ENCODE measurements at places on chromosomes 2 and 18.

GRCh38 chr18:75779450-75779849 lies 351.9 kb upstream of the SMIM21 start:
- no peak for DNase-seq

DNA sequence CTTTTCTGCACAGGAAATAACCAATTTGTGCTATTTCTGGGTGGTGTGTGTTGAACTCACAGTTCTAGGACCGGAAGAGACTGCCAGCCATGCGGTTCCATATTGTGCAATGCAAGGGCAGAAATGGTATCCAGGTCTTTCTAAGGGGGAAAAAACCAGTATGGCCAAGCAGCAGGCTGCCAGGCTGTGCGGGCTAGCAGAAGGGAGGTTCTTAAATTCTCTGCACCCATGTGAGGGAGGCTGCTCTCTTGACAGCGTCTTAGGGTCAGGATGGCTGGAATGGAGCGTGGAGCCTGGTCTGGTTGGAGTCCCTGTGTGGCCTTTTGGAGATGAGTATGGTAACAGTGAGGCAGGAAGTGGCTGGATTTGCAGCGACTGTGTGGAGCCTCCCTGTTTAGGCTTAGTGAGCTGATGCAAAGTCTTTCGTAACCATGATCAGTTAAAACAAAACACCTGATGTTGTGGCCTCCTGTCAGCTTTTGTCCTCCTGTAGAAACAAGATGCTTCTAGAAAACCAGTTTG lies 52.6 kb downstream of the NCK2 start:
- no peak for DNase-seq

DNA sequence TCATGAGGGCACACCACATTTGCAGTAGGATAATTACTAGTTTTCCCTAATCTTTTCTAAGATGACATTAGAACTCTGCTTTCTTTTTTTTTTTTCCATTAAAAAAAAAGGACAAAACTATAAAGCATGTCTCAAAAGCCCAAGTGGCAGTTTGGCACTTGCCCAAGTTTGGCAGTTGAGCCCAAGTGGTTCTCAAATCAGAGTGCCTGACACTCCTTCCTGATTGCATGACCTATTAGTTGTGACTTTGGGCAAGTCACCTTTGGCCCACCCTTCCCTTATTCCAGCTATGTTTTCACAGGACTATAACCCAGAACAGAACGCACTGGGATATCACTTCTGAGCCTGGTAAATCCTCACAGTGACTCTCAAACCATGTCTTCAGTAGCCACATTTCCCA lies 273.0 kb downstream of the CCDC85A start:
- no peak for DNase-seq

DNA sequence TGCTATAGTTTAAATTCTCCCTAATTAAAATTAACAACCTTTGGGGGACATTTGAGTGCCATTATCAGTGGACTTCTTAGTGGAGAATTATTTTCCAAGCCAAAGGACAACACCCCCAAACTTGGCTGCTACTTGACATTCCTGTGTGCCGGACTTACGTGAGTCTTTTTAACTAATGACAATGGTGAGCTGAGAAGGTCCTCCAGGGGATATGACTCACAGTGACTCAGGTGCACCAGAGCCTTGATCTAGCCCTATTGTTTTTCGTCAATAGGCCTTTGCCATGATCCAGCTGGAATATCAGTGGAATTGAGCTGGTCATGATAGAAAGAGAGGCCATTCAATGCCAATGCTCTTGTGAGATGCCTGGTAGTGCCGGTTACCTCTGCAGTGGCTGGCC lies 118.1 kb upstream of the CXCR4 start:
- DNase-seq = no peak

- no peak for DNase-seq
Measured at GRCh38 chr2:148162871-148163270, 142.0 kb downstream of the MBD5 start.

DNA sequence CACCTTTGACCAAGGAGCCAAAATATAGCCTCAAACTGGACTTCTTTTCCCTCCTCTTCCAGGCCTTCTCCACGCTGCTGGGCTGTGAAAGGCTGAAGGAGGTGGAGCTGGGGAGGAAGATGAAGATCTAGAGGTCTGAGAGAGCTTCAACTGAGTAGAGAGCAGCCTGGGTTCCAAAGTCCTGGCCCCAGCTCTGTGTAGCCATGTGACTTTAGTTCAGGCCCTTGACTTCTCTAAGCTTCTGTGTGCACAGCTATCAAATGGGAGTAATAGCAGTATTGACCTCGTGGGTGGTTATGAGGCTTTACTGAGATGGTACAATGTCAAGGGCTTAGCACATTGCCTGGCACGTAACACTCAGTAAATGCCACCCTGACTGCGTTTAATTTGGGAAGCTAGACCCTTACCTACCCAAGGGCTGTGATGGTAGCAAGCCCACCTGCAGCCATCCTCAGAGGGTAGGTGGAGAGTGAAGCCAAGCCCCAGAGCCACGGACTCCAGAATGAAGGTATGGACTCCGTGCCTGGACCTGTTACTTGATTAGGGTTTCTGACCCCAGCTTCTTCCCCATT lies 38.4 kb downstream of the SERTAD2 start:
- no peak for DNase-seq

GRCh38 chr18:79211844-79212243 lies 142.7 kb downstream of the ATP9B start:
- DNase-seq = no peak

- no peak for DNase-seq
Measured at GRCh38 chr2:180655842-180656454, 324.5 kb upstream of the UBE2E3 start.

GRCh38 chr2:25805987-25806386 lies 72.3 kb downstream of the ASXL2 start:
- DNase-seq = no peak

DNA sequence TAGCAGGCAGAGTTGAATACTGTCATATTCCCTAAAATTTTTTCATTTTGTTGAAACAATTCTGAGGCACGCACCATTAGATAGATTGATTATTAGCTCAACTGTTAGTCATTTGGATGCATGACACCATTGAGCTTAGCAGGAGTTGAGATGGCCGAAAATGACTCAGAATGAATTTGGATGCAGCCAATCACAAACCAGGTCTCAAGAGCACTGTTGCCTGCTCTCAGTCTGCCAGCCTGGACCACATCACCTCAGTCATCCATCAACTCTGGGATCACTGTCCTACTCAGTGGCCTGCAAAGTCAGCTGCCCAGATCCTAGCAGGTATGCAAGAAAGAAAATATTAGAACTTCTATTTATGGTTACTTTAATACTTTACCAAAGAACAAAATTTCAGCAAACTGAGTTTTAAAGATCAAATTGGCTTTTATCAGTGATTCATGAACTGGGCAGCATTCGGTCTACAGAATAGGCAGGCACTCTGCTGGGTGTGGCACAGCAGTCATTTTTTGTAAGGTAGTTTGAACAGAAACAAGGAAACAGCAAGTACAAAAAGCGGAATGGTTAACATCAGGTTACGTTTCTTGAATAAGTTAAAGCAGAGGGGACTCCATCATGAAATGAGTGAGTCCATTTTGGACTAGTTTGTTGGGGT lies 152.7 kb upstream of the ARHGAP28 start:
- no peak for DNase-seq

- no peak for DNase-seq
Measured at GRCh38 chr2:20667531-20668401, 822 bp downstream of the GDF7 start.

- DNase-seq = no peak
Measured at GRCh38 chr2:39657287-39657937, 8.3 kb upstream of the TMEM178A start.

DNA sequence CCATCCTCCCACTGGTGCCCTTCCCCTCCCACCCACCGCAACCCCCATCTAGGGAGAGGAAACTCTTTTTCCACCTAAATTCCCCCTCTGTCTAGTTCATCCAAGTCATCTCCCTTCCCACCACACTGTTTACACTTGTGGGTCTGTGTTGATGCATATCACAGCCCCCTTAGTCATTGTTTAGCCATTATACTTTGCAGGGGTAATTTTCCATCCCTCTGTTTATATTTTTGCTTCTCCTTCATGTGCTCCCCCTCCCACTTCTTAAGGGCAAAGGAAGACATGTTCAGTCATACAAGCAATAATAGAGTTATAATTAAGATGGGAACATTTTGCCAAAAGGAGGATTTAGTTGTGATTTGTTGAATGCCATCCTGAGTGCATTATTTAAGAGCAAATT lies 187.8 kb upstream of the TNP1 start:
- DNase-seq = no peak

DNA sequence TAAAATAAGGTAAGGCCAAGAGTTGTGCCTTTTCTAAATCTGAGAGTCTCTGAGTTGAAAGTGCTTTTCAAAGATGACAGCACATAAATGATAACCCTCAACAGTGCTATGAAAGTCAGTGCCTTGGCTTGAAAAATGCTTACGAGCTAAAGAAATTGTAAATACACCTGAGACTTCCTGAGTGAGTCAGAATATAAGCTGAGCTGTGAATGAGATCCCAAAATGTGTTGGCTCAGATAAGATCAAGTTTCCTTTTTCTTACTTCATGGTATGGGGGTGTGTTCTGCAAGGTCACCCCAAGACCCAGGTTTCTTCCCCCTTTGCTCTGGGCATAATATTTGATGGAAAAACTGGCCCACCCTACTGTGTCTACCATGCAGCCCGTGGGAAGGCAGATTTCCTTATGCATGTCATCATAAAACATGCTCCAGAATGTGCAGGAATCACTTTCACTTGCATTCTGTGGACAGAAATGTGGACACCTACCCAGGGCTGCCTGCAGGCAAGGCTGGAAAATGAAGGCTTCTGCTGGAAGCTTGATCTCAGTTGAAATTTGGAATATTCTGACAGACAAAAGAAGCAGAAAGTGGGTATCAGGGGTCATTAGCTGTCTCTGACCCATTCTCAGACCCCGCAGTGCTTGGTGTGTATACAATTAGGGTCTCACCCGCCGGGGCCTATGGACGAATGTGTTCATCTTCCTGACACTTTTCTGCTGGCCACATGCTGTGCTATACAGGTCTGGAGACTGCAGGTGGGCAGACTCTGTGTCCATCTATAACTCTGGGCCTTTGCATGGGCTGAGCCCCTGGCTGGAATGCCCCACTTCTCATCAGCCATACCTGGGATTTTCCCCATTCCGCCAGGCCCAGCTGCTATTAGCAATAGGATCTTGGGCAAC lies 212.6 kb downstream of the SH3RF3 start:
- DNase-seq = no peak

DNA sequence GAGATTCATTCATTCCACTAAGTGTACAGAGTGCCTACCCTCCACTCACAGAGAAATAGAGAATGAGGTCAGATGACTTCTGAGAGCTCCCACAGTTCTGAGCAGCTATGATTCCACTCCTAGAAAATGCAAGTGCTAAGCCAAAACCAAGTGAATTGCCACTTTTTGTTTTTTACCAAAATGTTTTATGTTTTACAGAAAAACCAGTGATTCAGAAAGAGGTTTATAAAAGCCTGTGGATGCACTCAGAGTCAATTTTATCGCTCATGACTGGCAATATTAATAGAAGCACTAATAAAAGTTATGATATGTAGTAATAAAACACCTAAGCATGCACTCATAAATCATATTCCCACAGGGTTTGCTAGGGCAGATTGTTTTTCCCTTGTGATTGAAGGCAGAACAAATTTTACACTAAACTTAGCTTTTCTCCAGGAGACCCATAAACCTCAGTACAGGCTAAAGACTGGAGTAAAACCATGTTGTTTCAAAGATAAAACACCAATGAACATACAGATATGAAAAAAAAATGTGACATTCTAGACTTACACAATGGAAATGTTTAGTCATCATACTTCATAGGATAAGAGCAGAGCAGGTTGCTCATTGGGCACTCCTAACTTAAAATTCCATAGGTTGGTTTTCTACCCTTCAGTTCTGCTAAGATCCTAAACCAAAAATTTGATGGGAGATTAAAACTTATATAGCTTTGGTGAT lies 67.5 kb downstream of the PDK1 start:
- DNase-seq = no peak

DNA sequence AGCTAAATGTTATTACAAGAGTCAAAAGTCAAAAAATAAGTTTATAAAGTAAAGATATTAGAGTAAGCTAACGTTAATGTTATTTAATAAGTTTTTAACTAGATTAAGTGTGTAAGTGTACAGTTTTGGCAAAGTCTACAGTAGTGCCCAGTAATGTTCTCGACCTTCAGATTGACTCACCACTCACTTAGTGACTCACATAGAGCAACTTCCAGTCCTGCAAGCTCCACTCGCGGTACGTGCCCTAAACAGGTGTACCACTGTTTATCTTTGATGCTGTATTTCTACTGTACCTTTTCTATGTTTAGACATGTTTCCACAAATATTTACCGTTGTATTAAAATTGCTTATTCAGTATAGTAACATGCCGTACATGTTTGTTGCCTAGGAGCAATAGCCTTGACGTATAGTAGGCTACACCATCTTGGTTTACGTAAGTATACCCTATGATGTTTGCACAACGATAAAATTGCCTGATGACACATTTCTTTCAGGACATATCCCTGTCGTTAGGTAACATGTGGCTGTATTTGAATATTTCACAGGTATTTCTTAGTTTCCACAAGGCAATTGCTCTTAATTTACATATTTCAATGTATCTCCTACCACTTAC lies 1641.9 kb upstream of the PIK3C3 start:
- DNase-seq = no peak

DNA sequence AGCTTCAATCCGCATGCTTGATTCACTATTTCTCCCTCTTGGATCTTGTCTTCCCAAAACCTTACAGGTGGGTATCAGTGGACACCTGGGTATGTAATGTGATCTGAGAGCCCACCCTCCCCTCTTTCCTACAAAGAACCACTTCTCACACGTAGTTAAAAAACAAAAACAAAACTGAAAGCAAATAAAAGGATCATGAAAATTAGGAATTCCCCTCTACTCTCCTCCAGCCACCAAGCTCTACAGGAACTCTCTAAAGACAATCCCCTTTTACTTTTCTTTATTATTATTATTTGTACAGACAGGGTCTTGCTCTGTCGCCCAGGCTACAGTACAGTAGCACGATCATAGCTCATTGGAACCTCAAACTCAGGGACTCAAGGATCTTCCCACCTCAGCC lies 40.8 kb upstream of the MYO1B start:
- no peak for DNase-seq

DNA sequence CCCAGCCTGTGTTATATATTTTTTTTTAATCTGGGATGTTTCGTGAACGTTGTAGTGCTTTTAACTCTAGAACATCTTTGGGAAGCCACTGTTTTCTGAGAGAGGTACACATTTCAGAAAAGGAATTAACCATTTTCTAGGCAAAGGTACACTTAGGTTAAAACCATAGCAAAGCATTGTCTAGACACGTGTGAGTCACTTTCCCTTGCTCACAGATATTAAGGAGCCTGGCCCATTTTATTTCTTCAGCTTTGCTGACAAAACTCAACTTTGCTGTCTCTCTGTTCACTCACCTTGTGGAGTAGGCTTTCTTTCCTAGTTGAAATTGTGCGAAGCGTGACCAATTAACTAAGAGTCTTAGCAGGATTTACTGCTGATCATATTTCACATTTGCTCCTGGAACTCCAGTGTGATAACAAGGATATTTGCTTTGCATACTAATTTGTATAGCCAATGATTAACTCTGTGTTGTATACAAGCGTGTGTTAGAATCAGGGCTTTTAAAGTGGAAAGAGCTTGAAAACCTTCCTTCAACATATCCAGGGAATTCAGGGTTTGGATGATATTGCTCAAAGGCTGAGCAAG lies 215.0 kb upstream of the AGAP1 start:
- no peak for DNase-seq

- DNase-seq = no peak
Measured at GRCh38 chr2:145161656-145162055, 641.7 kb upstream of the ZEB2 start.

GRCh38 chr2:239161711-239162140 lies 239.1 kb downstream of the HDAC4 start:
- no peak for DNase-seq

GRCh38 chr2:199955007-199955338 lies 318 bp downstream of the TYW5 start:
- DNase-seq = no peak

GRCh38 chr18:10936176-10937053 lies 213.0 kb downstream of the PIEZO2 start:
- no peak for DNase-seq

Data from osteocyte (in vitro differentiated cells).